Spleen (tissue), 13 donors: ENCODE measurements at places on chromosomes 5 and 9. TPM values are rescaled to one million over a fixed set of nuclear protein-coding genes. Genes with fewer than 3 reads are reported as not detected.

Gene ANKRD34B
- 0.38 TPM for total RNA-seq

Gene PCDHGB5
- 6.0 TPM for total RNA-seq

Gene IRGM
- total RNA-seq, result 0.72 TPM

Gene CORO2A
- 7.2 TPM for total RNA-seq

Gene TAF11L2
- total RNA-seq, result not detected

Gene COL23A1
- 1.2 TPM for total RNA-seq

Gene MOB3B
- 22.0 TPM for total RNA-seq

Gene TAS2R1
- total RNA-seq, result not detected

Gene SLC36A3
- not detected for total RNA-seq

Gene SOWAHA
- not detected for total RNA-seq

Gene NREP
- total RNA-seq, result 34.2 TPM

Gene TCOF1
- 44.3 TPM for total RNA-seq

Gene RGS7BP
- 0.82 TPM for total RNA-seq

Gene CD180
- total RNA-seq, result 31.1 TPM

Gene ZNF346
- total RNA-seq, result 36.3 TPM

Gene PDE8B
- 0.94 TPM for total RNA-seq

Gene FKTN
- total RNA-seq, result 6.5 TPM

Gene RNF44
- total RNA-seq, result 134 TPM

Gene PRRT1B
- not detected for total RNA-seq

Gene EGFLAM
- total RNA-seq, result 15.3 TPM

Gene HMGCS1
- total RNA-seq, result 24.9 TPM

Gene SLC2A6
- total RNA-seq, result 28.7 TPM

Gene GPR150
- 0.83 TPM for total RNA-seq

Gene GKAP1
- 7.7 TPM for total RNA-seq

Gene TMEM174
- total RNA-seq, result not detected

Gene PCDHA1
- total RNA-seq, result not detected

Gene ARL15
- total RNA-seq, result 70.2 TPM

Gene ASTN2
- 3.5 TPM for total RNA-seq

Gene BARX1
- total RNA-seq, result not detected

Gene ADAMTS12
- total RNA-seq, result 1.1 TPM

Gene CMBL
- 3.1 TPM for total RNA-seq

Gene HEMGN
- 0.76 TPM for total RNA-seq

Gene FRMD3
- 28.1 TPM for total RNA-seq

Gene SLC6A3
- total RNA-seq, result 0.09 TPM

Gene IL17B
- total RNA-seq, result not detected

Gene PCDHB15
- total RNA-seq, result 3.8 TPM

Gene LCP2
- total RNA-seq, result 272 TPM

Gene IL33
- 5.0 TPM for total RNA-seq

Gene THBS4
- 0.57 TPM for total RNA-seq

Gene SCGB3A2
- not detected for total RNA-seq

Gene HCN1
- total RNA-seq, result not detected

Gene ZNF618
- total RNA-seq, result 10.9 TPM

Gene LRRC14B
- not detected for total RNA-seq

Gene TLR4
- total RNA-seq, result 216 TPM

Gene CCDC192
- total RNA-seq, result not detected

Gene LHX2
- total RNA-seq, result not detected

Gene SNX18
- 71.2 TPM for total RNA-seq

Gene PLK2
- total RNA-seq, result 241 TPM

Gene PRDM9
- not detected for total RNA-seq

Gene CDC20B
- total RNA-seq, result not detected

Gene SOHLH1
- total RNA-seq, result not detected

Gene ZNF354C
- total RNA-seq, result 7.3 TPM

Gene LEAP2
- 5.0 TPM for total RNA-seq

Gene HSPB3
- not detected for total RNA-seq

Gene HTR1A
- total RNA-seq, result not detected
